Activated naive CD8-positive, alpha-beta T cell treated with anti-CD3 and anti-CD28 coated beads, Interleukin-2, amount 10 ng/mL, durations not matched to agents 7 days and 5 days (primary cell): ENCODE measurements at places on chromosomes 1 and 21. TPM values are rescaled to one million over a fixed set of nuclear protein-coding genes. Genes with fewer than 3 reads are reported as not detected.
A peak's percentile ranks its signal among the peaks of the same experiment; 100 is the strongest.

The DUSP10 gene
- 14.8 TPM for total RNA-seq

DNA sequence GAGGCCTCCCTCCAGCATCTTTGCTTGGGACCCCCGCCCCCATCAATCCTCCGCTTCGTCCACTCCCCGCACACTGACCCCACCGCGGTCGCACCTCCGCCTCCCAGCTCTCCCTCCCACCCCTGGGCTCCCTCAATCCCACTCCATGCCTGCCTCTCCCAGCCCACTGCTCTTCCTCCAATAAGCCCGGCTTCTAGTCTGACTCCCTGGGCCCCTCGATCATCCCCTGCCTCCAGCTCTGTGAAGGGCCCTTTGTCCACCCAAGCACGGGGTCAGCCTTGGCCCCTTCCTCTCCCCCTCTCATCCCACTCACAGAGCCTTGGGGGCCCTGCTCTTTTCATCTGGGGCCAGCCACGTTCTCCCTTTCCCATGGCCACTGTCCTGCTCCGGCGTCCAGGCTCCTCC lies 1.5 kb upstream of the TMEM200B start:
- peak overlapping the region; percentile 25 for H3K27ac ChIP-seq
- H3K4me1 ChIP-seq, result peaks cover 9% of the 10 kb centered on the region
- peaks cover 30% of the 10 kb centered on the region for H3K27me3 ChIP-seq
- H3K36me3 ChIP-seq, result no peaks in the 10 kb centered on the region
- no peak for DNase-seq

- no peak for DNase-seq
- H3K27ac ChIP-seq, result no peak overlapping the region
- no peaks in the 10 kb centered on the region for H3K27me3 ChIP-seq
- no peaks in the 10 kb centered on the region for H3K4me1 ChIP-seq
These were observed 191.4 kb downstream of the KCNK2 start for GRCh38 chr1:215273838-215274516.

DNA sequence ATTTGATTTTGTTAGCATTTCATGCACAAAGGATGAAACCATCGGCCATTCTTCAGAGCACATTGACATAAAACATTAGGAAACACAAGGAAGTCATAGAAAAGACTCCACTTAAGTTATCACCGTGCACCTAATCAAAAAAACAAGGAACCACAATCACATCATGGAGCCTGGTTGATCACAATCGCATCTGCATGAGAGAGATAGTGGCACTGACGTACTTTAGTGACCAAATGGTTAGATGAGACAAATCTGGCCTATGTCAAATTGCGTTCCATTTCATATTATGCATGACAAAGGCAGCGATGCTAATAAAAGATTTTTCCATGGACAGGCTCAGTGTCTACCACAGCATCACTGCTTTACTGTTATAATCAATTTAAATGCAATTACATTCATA lies 571.8 kb upstream of the ADGRL2 start:
- H3K4me1 ChIP-seq, result no peaks in the 10 kb centered on the region
- no peak for DNase-seq
- H3K36me3 ChIP-seq, result no peaks in the 10 kb centered on the region
- H3K27me3 ChIP-seq, result no peaks in the 10 kb centered on the region

The LCE1C gene
- not detected for total RNA-seq

DNA sequence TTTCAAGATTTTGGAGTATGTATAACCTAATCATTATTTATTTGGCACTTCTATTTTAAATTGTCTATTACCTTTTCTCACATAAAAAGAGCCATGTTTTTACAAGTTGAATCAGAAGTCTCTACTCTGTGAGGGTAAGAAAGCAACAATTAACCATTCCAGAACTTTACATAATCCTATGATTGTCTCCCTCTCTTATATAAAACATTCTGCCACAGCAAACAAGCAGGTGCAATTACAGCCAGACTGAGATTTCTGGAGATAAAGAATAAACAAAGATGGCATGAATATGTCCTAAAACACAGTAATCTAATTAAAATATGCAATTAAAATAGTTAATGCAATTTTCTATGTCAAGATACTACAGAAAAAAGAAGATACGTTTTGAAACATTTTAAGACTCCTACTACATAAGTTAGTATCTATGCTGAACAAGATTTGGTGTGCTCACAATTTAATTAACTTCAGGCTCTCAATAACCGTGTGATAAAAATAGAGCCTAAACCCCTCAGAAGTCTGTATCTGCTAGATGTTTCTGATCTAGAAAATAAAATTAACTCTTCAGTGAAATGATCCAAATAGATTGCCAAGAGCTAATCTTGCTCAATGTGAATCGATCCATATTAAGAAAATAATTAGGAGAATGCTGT lies 13.7 kb upstream of the TMPRSS15 start:
- H3K4me1 ChIP-seq, result no peaks in the 10 kb centered on the region
- no peaks in the 10 kb centered on the region for H3K36me3 ChIP-seq
- no peak overlapping the region for H3K27ac ChIP-seq
- no peak overlapping the region for H3K4me3 ChIP-seq
- H3K27me3 ChIP-seq, result no peaks in the 10 kb centered on the region
- no peak for DNase-seq

The FLG2 gene
- total RNA-seq, result not detected
